SK-N-DZ (cell line): ENCODE measurements at places on chromosomes 3 and 15.

DNA sequence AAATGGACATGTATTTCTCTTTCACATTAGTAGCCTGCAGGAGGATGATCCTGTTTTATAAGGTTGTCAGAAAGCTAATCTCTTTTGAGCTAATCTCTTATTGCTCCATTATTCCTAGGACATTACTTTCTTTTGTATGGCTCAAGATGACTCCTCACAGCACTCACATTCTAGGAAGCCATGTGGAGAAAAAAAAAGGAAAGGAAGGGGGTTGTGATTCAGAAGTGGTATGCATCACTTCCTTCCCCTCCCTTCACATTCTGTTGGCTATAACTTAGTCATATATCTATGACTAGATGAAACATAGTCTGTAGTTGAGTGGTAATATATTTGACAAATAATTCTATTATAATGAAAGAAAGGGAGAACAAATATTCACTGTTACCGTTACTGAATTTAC lies 168.8 kb upstream of the TTC14 start:
- DNase-seq = no peak

GRCh38 chr3:8482960-8483665 lies 18.5 kb upstream of the LMCD1 start:
- DNase-seq = no peak

GRCh38 chr15:91268510-91268909 lies 168.5 kb downstream of the SV2B start:
- DNase-seq = peak; percentile 37

- DNase-seq = no peak
Measured at GRCh38 chr3:89320186-89320585, 212.8 kb downstream of the EPHA3 start.

DNA sequence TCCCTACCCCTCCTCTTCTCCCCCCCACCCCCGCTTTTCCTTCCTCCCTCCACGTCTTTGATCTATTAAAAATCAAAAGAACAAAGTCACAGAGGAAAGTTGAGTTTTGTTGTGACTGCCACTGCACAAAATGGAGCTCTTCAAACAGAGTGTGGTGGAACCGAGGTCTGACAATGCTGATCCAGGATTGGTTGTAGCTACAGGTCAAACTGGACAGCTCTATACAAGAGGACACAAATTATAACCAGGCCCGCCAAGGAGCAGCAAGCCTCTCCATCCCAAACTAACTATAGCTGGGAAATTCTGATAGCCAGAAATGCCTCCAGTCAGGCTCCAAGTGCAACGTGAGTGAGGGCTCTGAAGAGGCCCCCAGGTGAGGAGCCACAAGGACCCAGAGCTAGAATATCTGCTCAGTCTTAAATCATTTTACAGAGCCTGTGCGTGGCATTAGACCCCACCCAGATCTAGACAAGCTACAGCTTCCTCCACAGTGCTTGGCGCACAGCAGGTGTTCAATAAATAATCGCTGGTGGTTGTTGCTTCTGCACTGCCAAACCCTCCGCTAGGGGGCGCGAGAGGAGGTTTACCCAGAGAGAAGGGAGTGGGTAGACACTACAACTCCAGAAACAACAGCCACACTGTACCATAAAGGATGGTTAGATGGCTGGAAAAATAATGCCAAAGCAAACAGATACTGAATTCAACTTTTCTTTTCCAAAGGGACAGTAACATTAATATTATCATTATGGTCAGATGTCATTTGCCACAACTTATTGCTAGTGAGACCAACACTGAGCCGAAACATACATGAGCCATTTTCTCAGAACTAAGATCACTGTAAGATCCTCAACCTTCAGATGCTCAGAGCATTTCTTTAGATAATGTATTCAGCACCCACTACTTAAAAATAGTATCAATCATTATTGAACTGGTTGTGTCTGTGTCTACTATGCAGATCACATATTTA lies 44.6 kb downstream of the ZIC4 start:
- peak; percentile 18 for DNase-seq

- no peak for DNase-seq
Measured at GRCh38 chr3:161894657-161895056, 398.0 kb downstream of the OTOL1 start.

GRCh38 chr15:49075881-49076280 lies 29.6 kb upstream of the SECISBP2L start:
- no peak for DNase-seq

DNA sequence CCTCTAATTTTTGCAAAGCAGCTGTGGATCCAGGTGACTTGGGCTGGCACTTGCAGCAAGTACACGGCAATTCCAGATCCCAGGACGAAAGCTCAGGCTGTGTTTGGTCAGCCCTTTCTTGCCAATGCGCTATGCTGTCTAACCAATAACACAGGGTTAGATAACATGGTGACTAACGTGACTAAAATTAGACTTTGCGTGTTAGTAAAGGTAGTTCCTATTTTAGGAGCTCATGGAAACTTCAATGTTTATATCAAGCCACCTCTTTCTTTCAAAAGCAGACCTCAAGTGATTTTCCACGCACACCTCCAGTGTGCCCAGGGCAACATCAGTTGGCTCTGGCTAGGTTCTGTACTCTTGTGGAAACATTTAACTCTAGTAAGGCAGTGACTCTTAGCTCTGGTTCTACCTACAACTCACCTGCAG lies 32.5 kb downstream of the CDCP1 start:
- no peak for DNase-seq

DNA sequence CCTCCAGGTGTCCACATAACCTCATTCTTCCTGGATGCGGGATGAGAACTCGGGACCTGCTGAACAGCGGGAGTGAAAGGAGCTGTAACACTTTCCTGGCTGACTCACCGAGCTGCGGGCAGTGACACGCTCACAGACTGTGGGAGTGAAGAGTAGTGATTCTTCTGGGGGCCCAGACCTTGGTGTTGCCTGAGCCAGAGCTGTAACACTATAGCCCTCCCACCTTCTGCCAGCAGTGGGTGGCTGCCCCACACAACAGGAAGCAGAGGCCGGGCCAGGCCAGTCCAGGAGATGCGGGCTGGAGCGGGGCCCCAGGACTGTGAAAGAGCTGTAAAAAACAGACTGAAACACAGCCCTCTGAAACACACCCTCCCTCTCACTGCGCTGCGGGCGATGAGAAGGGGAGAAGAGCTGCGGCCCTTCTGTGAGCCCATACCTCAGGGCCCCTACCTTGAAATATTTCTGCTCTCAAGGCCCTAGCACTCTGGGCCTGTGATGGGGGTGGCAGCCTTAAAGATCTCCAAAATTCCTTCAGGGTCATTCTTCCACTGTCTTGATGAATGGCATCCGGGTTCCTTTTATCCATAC lies 464.0 kb upstream of the CCDC54 start:
- DNase-seq = no peak

- no peak for DNase-seq
Measured at GRCh38 chr15:94395640-94396039, 164.3 kb downstream of the MCTP2 start.

GRCh38 chr3:112390783-112391641 lies 58.1 kb downstream of the CD200 start:
- DNase-seq = no peak

GRCh38 chr15:57541271-57541670 lies 50.4 kb upstream of the MYZAP start:
- no peak for DNase-seq

- no peak for DNase-seq
Measured at GRCh38 chr3:18591120-18591519, 166.0 kb upstream of the SATB1 start.

DNA sequence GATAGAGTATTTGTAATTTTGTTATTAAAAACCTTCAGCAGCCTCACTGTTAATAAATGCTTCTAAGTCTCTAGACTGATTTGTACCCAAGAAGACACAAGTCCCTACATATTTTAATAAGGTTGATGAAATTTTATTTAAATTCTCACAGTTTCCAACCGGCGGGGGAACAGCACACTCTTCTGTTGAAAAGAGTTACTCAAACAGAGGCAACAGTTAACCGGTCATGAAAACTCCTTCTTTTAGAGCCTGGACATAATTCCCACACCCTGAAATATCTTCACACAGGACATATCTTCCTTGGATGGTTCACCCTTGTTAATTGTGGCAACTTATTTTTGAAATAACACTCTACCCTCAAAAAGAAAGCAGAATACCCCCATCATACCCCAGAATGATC lies 278.8 kb downstream of the FOXP1 start:
- DNase-seq = no peak

GRCh38 chr15:63076714-63077046 lies 34.1 kb downstream of the TPM1 start:
- DNase-seq = no peak

DNA sequence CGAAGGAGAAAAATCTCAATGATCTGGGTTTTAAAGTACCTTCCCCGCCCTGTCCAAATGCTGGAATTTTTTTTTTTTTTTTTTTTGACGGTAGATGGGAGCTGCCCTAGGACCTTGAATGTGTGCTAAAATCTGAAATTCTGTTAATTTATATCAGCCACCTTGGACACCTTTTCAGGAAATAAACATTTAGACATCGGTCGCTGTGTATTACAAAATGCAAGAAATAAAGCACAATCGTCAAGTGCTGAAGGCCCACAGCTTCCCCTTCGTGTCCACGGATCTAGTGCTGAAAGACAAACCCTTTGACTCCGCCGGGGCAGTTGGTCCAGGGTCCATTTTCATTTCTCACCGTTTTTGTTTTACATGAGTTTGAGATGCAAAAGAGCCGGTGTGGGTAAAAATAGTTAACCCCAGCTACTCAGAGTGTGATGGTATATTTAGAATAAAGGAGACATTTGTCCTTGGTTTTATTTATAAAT lies 90.2 kb upstream of the CHD2 start:
- peak; percentile 61 for DNase-seq

DNA sequence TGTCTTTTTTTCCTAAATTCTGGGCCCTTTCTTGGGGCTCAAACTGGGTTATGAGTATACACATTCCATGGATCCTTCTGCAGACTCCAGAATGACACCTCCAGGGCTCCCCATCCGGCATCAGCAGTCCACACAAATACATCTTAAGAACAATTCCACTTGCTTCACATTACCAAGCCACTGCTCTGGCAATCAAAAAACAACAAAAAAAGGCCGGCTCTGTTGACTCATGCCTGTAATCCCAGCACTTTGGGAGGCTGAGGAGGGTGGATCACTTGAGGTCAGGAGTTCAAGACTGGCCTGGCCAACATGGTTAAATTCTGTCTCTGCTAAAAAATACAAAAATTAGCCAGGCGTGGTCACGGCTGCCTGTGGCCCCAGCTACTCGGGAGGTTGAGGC lies 49.9 kb upstream of the LPP start:
- no peak for DNase-seq

DNA sequence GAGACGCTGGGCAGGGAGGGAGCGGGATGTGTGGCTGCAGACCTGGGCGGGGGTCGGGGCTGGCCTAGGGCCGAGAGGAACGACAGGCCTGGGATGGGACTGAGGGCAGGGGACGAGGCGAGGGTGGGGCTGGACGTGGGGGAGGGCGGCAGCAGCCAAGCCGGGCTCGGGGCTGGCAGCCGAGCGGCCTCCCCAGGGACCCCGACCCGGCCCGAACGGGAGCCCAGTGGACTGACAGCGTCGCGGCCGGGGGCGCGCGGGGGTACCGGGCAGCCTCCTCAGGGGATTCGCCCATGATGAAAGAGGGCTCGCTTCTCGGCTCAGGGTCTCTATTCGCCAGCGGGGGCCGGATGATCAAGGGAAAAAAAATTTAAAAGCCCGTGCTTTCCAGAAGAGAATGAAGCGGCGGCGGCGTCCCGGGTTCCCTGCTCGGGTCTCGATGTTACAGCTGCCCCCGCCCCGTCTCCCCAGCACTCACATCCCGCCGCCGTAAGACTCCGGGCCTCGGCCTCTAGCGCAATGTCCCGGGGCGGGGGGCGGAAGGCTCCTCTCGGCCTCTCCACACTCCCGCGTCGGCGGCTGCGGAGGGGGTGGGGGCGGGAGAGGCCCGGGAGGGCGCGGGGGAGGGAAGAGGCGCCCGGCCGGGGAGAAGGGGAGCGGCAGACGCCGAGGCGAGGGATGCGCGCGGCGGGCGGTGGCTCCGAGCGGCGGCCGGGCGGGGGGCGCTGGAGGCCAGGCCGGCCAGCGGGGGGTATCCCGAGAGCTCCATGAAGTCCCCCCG lies 4.3 kb downstream of the PTH1R start:
- no peak for DNase-seq

DNA sequence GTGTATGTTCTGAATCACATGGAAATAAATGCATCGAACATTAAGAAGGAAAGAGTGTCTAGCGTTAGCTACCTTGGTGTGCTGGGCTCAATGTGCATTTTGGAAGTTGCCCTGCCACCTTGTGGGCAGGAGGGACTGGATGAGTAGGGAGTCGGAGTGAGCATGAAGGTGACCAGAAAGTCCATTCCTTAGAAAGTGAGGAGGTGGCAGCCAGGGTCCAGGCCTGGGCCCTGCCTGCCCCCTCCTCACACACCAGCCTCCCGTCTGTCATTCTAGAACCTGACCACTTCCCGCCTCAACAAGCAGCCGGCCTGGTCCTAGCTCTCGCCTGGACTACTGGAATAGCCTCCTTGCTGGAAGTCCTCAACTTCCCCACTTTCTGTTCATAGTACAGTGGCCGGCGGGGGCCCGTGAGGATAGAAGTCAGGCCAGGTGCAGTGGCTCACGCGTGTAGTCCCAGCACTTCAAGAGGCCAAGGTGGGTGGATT lies 10.2 kb upstream of the GATA2 start:
- DNase-seq = no peak

GRCh38 chr3:190538288-190538687 lies 24.4 kb downstream of the IL1RAP start:
- DNase-seq = no peak

- DNase-seq = no peak
Measured at GRCh38 chr3:125512135-125512920, 7.7 kb downstream of the SNX4 start.

GRCh38 chr3:72947715-72948490 lies 48.7 kb upstream of the PPP4R2 start:
- DNase-seq = no peak

DNA sequence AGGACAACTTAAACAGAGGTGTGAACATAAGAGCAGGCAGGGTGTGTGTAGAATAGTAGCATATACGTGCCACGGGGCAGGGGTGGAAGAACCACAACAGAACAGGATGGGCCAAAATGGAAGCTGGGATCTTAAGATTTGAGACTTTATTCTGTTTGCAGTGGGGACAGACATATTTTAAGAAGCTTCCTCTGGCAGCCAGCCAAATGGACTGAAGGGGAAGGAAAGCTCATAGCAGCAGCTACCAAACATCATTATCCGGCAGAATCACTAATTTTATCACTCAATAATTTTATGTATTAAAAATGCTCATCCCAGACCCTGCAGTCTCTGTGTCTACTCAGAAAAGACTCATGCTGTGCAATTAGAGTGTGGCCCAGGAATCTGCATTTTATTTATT lies 130.9 kb upstream of the CTDSPL start:
- DNase-seq = no peak
